ENCODE measurements at places on chromosomes 2 and 18.

GRCh38 chr2:154577390-154577789 is 121.1 kb upstream of the KCNJ3 start:
- DNase-seq = no peak

- DNase-seq = no peak
Measured at GRCh38 chr2:237309011-237309410, 105.0 kb downstream of the COL6A3 start.

- no peak for DNase-seq
Measured at GRCh38 chr2:181454686-181455450, 2.3 kb upstream of the ITGA4 start.

GRCh38 chr2:102418421-102418961 is 4.5 kb upstream of the IL18RAP start:
- peak; percentile 14 for DNase-seq

GRCh38 chr18:47206945-47207637 is 30.9 kb upstream of the IER3IP1 start:
- DNase-seq = no peak

Measured in mammary epithelial cell (primary cell).